ENCODE measurements at places on chromosomes 12 and 14. TPM values are rescaled to one million over a fixed set of nuclear protein-coding genes. Genes with fewer than 3 reads are reported as not detected.

GRCh38 chr14:29240066-29240465 lies 473.5 kb downstream of the FOXG1 start:
- no peak overlapping the region for H3K4me3 ChIP-seq
- no peak for DNase-seq
- H3K27ac ChIP-seq, result no peak overlapping the region
- no peaks in the 10 kb centered on the region for H3K36me3 ChIP-seq

The IL23A gene
- total RNA-seq, result not detected

The RNFT2 gene
- 1.1 TPM for total RNA-seq

DNA sequence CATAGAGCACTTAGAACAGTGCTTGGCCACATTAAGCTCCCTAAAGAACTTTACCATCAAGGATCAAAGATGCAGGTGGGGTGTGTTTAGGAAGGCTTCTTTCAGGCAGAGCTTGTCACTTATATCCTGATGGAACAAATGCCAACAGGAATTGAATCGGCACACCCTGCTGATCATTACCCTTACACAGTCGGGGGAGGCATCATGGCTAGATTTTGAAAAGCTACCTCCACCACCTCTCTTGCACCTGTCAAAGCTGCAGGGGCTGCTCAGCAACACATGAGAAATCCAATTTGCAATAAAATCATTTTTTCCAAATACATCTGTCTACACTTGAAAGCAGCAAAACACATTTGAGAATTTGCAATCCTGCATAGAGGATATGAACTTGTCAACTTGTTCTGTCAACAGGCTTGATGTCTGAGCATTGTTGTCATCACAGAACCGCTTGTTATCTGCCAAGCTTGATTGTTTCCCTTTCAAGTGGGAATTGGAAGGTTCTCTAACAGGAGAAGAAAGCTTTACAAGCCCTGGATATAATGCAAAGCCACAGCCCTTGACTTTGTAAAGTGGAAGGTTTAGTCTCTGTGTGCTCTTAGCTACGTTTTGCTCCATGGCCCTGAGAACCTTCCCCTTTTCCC lies 24.6 kb upstream of the TRIM9 start:
- no peaks in the 10 kb centered on the region for H3K4me1 ChIP-seq
- no peaks in the 10 kb centered on the region for H3K27me3 ChIP-seq
- H3K36me3 ChIP-seq, result no peaks in the 10 kb centered on the region
- H3K4me3 ChIP-seq, result no peak overlapping the region
- no peak overlapping the region for H3K27ac ChIP-seq

The TSPAN8 gene
- 70.9 TPM for total RNA-seq

The KRT85 gene
- not detected for total RNA-seq

GRCh38 chr12:64670919-64671639 lies 60.8 kb downstream of the RASSF3 start:
- peak overlapping the region; percentile 26 for H3K4me3 ChIP-seq
- H3K36me3 ChIP-seq, result no peaks in the 10 kb centered on the region
- DNase-seq, result no peak

The PDZRN4 gene
- total RNA-seq, result 12.5 TPM

GRCh38 chr14:99574099-99574880 lies 29.7 kb downstream of the CCDC85C start:
- no peaks in the 10 kb centered on the region for H3K36me3 ChIP-seq
- no peaks in the 10 kb centered on the region for H3K27me3 ChIP-seq
- no peak for DNase-seq
- H3K27ac ChIP-seq, result no peak overlapping the region
- peaks cover 31% of the 10 kb centered on the region for H3K4me1 ChIP-seq

- peak; percentile 26 for DNase-seq
- H3K4me3 ChIP-seq, result peak overlapping the region; percentile 77
- no peaks in the 10 kb centered on the region for H3K36me3 ChIP-seq
These were observed 83.7 kb downstream of the TNFAIP2 start for GRCh38 chr14:103206836-103207387.

DNA sequence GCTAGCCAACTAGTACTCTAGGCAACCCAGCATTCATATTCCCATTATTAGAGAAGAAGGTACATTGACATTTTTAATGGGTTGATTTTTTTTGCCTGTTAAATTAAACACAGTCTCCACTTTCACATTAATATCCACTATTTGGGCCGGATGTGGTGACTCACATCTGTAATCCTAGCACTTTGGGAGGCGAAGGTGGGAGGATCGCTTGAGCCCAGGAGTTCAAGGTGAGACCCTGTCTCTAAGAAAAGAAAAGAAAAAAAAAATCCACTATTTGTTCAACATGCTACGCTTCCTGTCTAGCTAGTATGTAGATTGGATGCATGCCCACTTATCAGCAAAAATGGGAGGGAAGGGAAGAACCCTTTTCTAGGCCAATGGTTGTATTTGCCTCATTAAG lies 7.1 kb upstream of the CRADD start:
- no peaks in the 10 kb centered on the region for H3K27me3 ChIP-seq
- no peaks in the 10 kb centered on the region for H3K36me3 ChIP-seq
- no peak overlapping the region for H3K4me3 ChIP-seq
- no peak overlapping the region for H3K27ac ChIP-seq

DNA sequence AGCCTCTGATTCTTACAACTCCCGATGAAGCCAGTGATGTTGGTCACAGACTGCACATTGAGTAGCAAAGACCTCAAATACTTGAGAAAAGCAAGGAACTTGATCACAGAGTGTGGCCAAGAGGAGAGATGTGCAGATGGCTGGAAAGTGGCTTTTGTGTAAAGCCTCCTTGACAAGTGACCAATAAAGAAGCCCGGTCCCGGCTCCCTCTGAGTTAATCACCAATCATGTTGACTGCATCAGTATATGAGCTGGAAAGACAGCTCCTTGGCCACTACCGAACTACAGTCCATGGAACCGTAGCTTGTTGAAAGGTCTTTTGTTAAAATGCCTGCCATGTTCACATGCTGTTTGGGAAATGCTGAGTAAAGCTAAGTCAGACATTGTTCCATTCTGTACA lies 23.7 kb upstream of the SERPINA6 start:
- no peak overlapping the region for H3K4me3 ChIP-seq
- DNase-seq, result no peak
- H3K27ac ChIP-seq, result no peak overlapping the region
- no peaks in the 10 kb centered on the region for H3K4me1 ChIP-seq

- peak within 1 kb of the TSS; percentile 92 for H3K4me3 ChIP-seq
- H3K27ac ChIP-seq, result peak within 1 kb of the TSS; percentile 90
- no peaks in the 10 kb centered on the region for H3K36me3 ChIP-seq
These were observed at the start of gene CACNA1C for GRCh38 chr12:2052826-2053678. TSS of gene CACNA1C (plus strand) at chr12:2052987. CDS start at chr12:2053563, 576 bp downstream.

DNA sequence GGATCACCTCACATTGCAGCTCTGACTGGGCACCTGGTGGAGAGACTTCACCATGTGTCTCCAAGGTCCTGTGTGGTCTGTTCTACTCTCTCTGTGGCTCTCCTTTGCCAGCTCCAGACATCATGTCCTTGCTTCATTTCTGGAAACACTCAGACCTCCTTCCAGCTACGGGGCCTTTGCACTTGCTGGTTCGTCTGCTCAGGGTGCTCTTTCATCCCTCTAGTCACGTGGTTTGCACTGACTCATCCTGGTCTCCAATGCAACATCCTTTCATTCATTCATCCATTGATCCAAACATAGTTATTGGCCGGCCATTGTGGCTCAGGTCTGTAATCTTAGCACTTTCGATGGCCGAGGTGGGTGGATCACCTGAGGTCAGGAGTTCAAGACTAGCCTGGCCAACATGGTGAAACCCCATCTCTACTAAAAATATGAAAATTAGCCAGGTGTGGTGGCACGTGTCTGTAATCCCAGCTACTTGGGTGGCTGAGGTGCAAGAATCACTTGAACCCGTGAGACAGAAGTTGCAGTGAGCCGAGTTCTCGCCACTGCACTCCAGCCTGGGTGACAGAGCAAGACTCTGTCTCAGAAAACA lies 23.9 kb upstream of the CCDC63 start:
- no peaks in the 10 kb centered on the region for H3K27me3 ChIP-seq
- no peaks in the 10 kb centered on the region for H3K4me1 ChIP-seq
- no peak for DNase-seq
- no peak overlapping the region for H3K27ac ChIP-seq
- no peaks in the 10 kb centered on the region for H3K36me3 ChIP-seq

GRCh38 chr14:95475540-95476240 lies 40.8 kb downstream of the SYNE3 start:
- peaks cover 22% of the 10 kb centered on the region for H3K36me3 ChIP-seq
- no peak overlapping the region for H3K4me3 ChIP-seq
- no peaks in the 10 kb centered on the region for H3K27me3 ChIP-seq
- H3K27ac ChIP-seq, result no peak overlapping the region
- DNase-seq, result no peak
- peaks cover 34% of the 10 kb centered on the region for H3K4me1 ChIP-seq

DNA sequence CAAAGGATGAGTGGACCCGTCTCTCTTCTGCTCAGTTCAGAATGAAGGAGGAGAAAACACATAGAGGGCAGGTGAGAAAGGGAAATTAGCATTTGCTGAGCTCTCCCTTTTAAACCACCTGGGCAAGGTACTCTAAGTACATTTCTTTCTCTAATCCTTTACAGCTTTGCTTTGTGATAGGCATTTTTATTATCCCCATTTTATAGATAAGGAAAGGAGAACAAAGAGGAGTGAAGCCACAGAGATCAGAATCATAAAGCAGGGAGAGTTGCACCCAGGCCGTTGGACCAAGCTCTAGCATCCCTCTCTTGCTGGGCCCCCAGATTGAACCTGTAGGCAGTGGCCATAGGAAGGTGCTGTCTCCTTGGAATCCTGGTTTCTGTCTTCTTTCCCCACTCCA lies 47.0 kb downstream of the VCPKMT start:
- no peak overlapping the region for H3K27ac ChIP-seq
- no peaks in the 10 kb centered on the region for H3K36me3 ChIP-seq
- no peak for DNase-seq
- H3K4me1 ChIP-seq, result no peaks in the 10 kb centered on the region
- H3K4me3 ChIP-seq, result no peak overlapping the region

The GEMIN2 gene
- total RNA-seq, result 9.5 TPM

The POTEM gene
- not detected for total RNA-seq

The DTX1 gene
- 0.41 TPM for total RNA-seq

- no peak for DNase-seq
- no peaks in the 10 kb centered on the region for H3K36me3 ChIP-seq
- no peak overlapping the region for H3K27ac ChIP-seq
These were observed 282.4 kb downstream of the DPF3 start for GRCh38 chr14:72611506-72611905.

DNA sequence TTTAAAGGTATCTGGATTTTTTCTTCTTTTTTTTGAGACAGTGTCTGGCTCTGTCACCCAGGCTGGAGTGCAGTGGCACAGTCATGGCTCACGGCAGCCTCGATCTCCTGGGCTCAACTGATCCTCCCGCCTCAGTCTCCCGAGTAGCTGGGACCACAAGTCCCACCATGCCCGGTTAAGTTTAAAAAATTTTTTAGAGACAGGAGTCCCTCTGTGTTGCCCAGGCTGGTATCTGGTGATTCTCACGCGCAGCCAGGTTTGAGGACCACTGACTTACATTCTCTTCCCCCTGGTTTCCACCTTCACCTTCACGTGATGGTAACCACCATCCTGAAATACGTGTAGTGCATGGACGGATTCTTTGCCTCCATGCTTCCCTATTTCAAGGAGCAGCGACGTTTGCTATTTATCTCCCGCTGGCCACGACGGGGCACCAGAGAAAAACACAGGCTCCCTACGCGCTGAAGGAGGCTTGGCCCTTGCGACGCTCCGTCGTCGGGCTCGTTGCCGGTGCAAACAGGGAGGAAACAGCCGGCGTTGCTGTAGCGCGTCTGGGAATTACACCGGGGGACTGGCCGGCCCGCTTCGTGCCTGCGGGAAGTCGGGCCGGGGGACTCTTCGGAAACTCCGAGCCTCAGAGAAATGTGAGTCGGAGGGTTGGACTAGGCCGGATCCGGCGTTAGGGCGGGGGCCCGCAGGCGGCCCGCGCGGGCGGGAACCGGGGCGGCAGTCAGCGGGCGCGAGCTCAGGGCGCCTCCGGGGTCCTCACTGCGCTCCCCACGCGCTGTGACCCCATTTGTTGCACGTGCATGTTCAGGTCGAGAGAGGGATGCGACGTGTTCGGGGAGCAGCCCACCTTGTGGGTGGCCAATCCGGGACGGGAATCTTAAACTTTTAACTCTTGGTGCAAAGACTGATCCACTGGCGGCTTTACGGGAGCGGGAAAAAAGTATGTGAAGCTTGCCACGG lies at the start of gene TCHP:
Gene TCHP (plus strand): TSS at position 492 of the 969 bp plus-strand sequence. CDS start 2,753 bp downstream, outside the sequence.
- no peaks in the 10 kb centered on the region for H3K27me3 ChIP-seq
- DNase-seq, result peak; percentile 28
- peak within 1 kb of the TSS; percentile 68 for H3K27ac ChIP-seq
- H3K36me3 ChIP-seq, result peaks cover 18% of the 10 kb centered on the region

The APOF gene
- total RNA-seq, result not detected

DNA sequence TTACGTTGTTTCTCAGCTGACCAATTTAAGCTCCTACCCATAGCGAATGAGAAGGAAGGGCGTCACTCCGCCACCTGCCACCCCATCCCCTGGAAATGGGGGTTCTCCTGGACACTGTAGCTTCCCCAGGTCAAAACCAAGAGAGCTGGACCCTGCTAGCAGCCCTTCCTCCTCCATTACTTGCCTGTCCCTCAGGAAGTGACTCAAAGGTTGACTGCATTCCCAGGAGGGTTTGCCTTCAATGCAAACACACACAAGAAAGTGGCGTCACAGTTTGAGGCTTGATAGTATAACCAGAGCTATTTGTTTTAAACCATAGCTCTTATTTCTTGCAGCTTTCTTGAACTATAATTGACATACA lies 79.1 kb downstream of the KCNK13 start:
- no peaks in the 10 kb centered on the region for H3K4me1 ChIP-seq
- H3K27ac ChIP-seq, result no peak overlapping the region
- no peaks in the 10 kb centered on the region for H3K27me3 ChIP-seq
- no peak overlapping the region for H3K4me3 ChIP-seq

GRCh38 chr12:28278499-28278898 lies 88.2 kb downstream of the CCDC91 start:
- no peak overlapping the region for H3K4me3 ChIP-seq
- DNase-seq, result no peak
- no peaks in the 10 kb centered on the region for H3K4me1 ChIP-seq

GRCh38 chr14:72643317-72643801 lies 250.5 kb downstream of the DPF3 start:
- no peak overlapping the region for H3K27ac ChIP-seq
- peaks cover 9% of the 10 kb centered on the region for H3K4me1 ChIP-seq
- peak; percentile 15 for DNase-seq
- H3K4me3 ChIP-seq, result no peak overlapping the region

GRCh38 chr14:87109271-87109670 lies 883.7 kb downstream of the GALC start:
- no peak for DNase-seq
- no peaks in the 10 kb centered on the region for H3K4me1 ChIP-seq
- H3K4me3 ChIP-seq, result no peak overlapping the region
- H3K27ac ChIP-seq, result no peak overlapping the region

- no peaks in the 10 kb centered on the region for H3K4me1 ChIP-seq
- H3K36me3 ChIP-seq, result peaks cover 34% of the 10 kb centered on the region
These were observed 13.6 kb downstream of the MBIP start for GRCh38 chr14:36306836-36307235.

DNA sequence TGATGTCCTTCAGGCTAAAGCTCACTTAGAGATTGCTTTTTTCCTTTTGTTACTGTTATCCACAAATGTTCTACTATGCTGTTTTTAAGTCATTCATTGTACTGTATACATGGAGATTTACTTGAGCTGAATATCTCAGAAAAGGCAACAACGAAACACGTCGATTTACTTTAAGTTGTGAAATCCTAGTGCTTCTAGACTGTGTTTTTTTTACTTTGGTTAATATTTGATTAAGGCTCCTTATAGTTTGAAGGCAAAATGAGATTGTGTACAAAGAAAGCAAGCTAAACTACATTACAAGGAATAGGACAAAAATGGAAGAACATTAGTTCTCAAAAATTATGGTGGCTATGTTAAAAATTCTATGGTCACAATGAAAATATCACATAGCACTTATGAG lies 114.5 kb downstream of the SLC35F4 start:
- peaks cover 14% of the 10 kb centered on the region for H3K4me1 ChIP-seq
- DNase-seq, result no peak
- no peaks in the 10 kb centered on the region for H3K36me3 ChIP-seq
- no peak overlapping the region for H3K27ac ChIP-seq
- H3K4me3 ChIP-seq, result no peak overlapping the region
- no peaks in the 10 kb centered on the region for H3K27me3 ChIP-seq
